ENCODE measurements at places on chromosomes 4 and X.

- no peak for DNase-seq
- no peak overlapping the region for H3K27ac ChIP-seq
- H3K4me3 ChIP-seq, result no peak overlapping the region
- no peaks in the 10 kb centered on the region for H3K4me1 ChIP-seq
- no peaks in the 10 kb centered on the region for H3K36me3 ChIP-seq
- peaks cover 10% of the 10 kb centered on the region for H3K27me3 ChIP-seq
Measured at GRCh38 chrX:132101206-132101605, 26.6 kb downstream of the FRMD7 start.

DNA sequence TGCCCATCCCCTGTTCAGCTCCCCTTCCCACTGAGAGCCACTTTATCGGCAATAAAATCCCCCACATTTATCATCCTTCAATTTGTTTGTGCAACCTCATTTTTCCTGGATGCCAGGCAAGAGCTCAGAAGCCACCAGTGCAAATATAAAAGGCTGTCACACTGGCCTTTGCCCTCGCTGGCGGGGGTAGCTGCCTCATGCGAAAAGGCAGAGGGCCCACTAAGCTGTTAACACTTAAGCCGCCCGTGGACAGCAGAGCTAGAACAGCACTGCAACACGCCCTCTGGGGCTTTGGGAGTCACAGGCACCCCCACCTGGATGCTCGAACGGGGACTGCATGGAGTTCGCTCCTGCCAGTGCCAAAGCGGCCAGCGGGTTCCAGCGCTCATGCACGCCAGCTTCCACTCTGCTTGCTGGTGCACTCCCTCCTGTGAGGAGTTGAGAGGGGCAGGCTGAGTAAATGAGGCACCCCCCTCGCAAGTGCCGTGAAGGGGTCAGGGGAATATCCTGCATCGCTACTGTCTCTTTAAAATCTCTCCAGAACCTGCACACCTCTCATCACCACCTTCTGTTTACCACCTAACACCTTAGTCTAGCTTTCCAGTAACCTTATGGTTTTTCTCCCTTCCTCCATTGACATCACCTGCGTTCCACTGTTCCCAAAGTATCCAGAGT, 99.5 kb downstream of the SORBS2 start:
- no peaks in the 10 kb centered on the region for H3K36me3 ChIP-seq
- H3K4me3 ChIP-seq, result no peak overlapping the region
- no peak for DNase-seq
- no peak overlapping the region for H3K27ac ChIP-seq

- no peaks in the 10 kb centered on the region for H3K27me3 ChIP-seq
- no peak overlapping the region for H3K27ac ChIP-seq
- no peaks in the 10 kb centered on the region for H3K36me3 ChIP-seq
- DNase-seq, result no peak
Measured at GRCh38 chr4:70504733-70505132, 13.6 kb upstream of the AMTN start.

GRCh38 chr4:98510757-98511517, 147.5 kb downstream of the TSPAN5 start:
- H3K4me1 ChIP-seq, result peaks cover 12% of the 10 kb centered on the region
- H3K27me3 ChIP-seq, result no peaks in the 10 kb centered on the region
- no peak overlapping the region for H3K27ac ChIP-seq
- DNase-seq, result no peak
- peaks cover 2% of the 10 kb centered on the region for H3K36me3 ChIP-seq

DNA sequence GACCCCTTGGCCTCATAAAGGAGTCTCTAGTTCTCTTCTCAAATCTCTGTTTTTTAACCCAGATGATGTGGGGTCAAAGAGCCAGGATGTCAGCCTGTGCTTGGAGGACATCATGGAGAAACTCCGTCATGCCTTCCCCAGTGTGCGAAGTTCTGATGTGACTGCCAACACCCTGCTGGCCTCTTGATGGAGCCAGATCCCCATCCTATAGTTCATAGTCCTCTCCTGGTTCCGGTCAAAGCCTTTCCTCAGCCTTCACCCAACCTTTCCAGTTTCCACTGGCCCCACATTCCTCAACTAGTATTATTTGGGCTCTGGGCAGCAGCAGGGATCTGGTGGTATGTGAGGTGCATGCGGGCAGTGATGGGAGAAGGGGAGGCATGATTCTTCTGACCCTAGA, 30.7 kb downstream of the TAF7L start:
- DNase-seq, result no peak
- H3K4me3 ChIP-seq, result no peak overlapping the region
- H3K27me3 ChIP-seq, result no peaks in the 10 kb centered on the region
- H3K36me3 ChIP-seq, result no peaks in the 10 kb centered on the region

DNA sequence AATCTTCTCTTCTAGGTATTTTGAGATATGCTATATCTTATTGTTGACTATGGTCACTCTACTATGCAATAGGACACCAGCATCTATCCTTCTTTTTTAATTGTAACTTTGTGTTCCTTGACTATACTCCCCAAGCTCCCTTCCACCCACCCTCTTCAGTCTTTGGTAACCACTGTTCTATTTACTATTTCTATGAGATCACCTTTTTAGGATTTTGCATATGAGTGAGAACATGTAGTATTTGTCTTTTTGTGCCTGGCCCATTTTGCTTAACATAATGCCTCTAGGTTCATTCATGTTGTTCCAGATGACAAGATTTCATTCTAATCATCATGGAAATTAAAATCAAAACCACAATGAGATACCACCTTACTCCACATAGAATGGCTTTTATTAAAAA, 63.3 kb upstream of the BANK1 start:
- no peak overlapping the region for H3K27ac ChIP-seq
- DNase-seq, result no peak
- peaks cover 32% of the 10 kb centered on the region for H3K4me1 ChIP-seq
- no peak overlapping the region for H3K4me3 ChIP-seq
- H3K27me3 ChIP-seq, result no peaks in the 10 kb centered on the region

DNA sequence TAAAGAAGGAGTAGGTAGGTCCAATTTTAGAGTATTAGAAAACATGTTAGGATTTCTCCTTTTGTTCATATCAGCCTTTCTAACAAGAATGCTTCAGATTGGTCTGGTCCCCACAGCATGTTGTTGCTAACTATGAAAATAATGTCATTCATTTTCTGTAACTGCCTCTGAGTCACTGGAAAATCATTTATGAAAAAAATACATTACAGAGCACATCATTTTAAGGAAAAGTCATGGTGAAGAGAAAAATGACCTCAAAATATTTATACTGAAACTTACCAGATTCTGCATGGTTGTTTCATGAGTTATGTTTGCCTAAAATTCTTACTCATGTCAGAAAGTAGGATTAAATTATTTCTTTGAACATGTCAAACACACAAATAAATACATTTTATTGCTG, 35.2 kb downstream of the DTHD1 start:
- no peaks in the 10 kb centered on the region for H3K36me3 ChIP-seq
- H3K4me1 ChIP-seq, result peaks cover 33% of the 10 kb centered on the region
- DNase-seq, result no peak
- no peak overlapping the region for H3K27ac ChIP-seq
- H3K4me3 ChIP-seq, result no peak overlapping the region

DNA sequence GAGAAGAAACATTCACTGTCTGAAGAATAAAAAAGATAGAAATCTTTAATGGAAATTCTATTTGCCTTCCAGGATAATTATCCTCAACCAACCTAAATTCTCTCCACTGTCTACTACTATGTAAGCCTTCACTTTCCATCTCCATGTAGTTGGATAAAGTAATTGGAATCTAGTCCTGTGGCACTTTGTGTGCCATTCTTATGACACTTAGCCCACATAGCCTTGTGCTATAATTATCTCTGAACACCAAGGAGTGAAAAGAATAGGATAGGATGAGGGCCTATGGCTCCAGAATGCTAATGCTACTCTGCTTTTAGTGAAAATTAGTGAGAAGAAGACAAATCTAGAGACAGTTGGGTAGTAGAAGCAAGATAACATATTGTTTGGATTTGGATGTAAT, 20.2 kb downstream of the PRSS48 start:
- no peaks in the 10 kb centered on the region for H3K36me3 ChIP-seq
- no peaks in the 10 kb centered on the region for H3K4me1 ChIP-seq
- H3K4me3 ChIP-seq, result no peak overlapping the region
- peaks cover 7% of the 10 kb centered on the region for H3K27me3 ChIP-seq
- DNase-seq, result no peak

GRCh38 chrX:24332878-24333277, 19.0 kb upstream of the SUPT20HL2 start:
- H3K27me3 ChIP-seq, result peaks cover 7% of the 10 kb centered on the region
- no peaks in the 10 kb centered on the region for H3K4me1 ChIP-seq
- H3K36me3 ChIP-seq, result no peaks in the 10 kb centered on the region
- H3K27ac ChIP-seq, result no peak overlapping the region
- DNase-seq, result no peak

DNA sequence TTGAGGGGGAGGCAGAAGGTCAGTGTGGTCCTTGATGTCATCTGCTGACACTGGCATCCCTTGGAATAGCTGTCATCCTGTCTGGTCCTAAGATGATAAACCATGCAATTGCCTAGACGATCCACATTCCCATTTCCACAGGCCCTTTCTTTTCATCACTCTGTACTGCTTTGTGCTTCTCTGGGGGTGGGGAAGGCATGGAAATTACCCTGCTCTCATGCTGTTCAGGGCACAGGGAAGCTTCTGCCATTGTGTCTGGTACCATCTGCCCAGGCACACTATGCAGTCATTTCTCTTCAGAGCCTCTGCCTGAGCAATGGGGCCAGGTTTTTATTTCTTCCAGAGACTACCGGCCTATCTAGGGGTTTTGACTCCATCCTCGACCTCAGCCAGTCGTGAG, 49.7 kb upstream of the ELOVL6 start:
- no peaks in the 10 kb centered on the region for H3K4me1 ChIP-seq
- no peaks in the 10 kb centered on the region for H3K27me3 ChIP-seq
- no peak for DNase-seq
